ENCODE measurements at places on chromosomes 1 and 21. TPM values are rescaled to one million over a fixed set of nuclear protein-coding genes. Genes with fewer than 3 reads are reported as not detected.

RXFP4 gene
- not detected for total RNA-seq

LCE1D gene
- not detected for total RNA-seq

NCMAP gene
- total RNA-seq = not detected

GPR37L1 gene
- total RNA-seq = not detected

- no peak for DNase-seq
Measured at GRCh38 chr1:240737298-240737697, 125.3 kb upstream of the GREM2 start.

DNA sequence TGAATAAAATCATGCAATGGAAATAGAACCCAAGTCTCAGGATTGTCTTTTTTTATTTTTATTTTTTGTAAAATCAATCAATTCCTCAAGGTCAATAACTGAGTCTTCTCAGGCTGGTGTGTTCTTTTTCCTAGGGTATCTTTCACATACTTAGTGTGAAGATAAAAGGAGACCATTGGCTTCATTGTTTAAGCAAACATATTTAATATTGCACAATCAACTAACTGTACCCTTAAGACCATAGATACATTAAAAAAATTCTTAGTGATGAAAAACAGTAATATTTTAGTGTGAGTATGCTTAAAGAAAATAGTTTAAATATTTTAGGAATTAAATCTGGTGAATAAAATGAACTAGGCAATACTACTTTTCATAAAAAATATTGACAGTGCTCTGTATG, 31.4 kb downstream of the PDE4B start:
- DNase-seq = no peak

- peak; percentile 98 for DNase-seq
Measured at GRCh38 chr1:155978325-155978972, at the start of gene ARHGEF2. Gene ARHGEF2 (minus strand): TSS chr1:155978547. CDS start chr1:155978427, 120 bp downstream.
